Aorta (tissue), 5 donors: ENCODE measurements at places on chromosomes 1 and 21. TPM values are rescaled to one million over a fixed set of nuclear protein-coding genes. Genes with fewer than 3 reads are reported as not detected.

DNA sequence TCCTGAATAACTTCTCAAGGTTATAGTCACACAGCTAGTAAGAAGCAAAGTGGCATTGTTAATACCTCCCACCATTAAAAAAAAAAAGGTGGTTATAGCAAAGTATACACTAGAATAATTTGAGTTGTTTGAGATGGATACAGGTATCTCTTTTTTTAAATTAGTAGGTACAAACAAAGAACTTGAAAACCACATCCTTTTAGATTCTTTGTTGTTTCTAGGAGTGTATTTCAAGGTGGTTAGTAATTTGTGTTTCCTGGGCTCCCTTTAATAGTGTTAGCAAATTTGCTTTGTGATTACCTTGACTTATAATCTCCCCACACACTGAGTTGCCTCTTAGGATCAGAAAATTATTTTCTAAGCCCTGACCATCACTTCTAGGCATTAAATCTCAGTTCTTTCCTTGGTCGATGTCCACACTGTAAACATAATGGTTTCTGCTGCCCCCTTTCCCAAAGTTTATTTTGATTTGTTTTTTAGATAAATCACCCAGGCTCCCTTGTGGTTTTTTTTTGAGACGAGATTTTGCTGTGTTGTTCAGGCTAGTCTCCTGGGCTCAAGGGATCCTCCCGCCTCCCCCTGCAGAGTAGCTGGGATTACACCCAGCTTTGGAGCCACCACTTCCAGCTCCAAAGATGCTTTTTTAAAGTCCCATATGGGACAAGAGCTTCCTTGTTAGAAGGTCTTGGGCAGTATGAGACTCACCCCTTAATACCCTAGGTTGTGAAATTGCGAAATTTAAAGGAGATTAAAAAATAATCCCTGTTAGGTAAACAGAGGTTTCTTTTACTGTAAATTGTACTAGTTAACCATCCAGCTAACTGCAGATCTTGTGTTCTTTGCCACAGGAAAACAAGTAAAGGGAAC is 6.2 kb downstream of the AKIRIN1 start:
- H3K27me3 ChIP-seq, result no peaks in the 10 kb centered on the region
- no peaks in the 10 kb centered on the region for H3K36me3 ChIP-seq
- no peak overlapping the region for H3K4me3 ChIP-seq
- H3K27ac ChIP-seq, result no peak overlapping the region
- no peak for DNase-seq
- peaks cover 6% of the 10 kb centered on the region for H3K4me1 ChIP-seq

DNA sequence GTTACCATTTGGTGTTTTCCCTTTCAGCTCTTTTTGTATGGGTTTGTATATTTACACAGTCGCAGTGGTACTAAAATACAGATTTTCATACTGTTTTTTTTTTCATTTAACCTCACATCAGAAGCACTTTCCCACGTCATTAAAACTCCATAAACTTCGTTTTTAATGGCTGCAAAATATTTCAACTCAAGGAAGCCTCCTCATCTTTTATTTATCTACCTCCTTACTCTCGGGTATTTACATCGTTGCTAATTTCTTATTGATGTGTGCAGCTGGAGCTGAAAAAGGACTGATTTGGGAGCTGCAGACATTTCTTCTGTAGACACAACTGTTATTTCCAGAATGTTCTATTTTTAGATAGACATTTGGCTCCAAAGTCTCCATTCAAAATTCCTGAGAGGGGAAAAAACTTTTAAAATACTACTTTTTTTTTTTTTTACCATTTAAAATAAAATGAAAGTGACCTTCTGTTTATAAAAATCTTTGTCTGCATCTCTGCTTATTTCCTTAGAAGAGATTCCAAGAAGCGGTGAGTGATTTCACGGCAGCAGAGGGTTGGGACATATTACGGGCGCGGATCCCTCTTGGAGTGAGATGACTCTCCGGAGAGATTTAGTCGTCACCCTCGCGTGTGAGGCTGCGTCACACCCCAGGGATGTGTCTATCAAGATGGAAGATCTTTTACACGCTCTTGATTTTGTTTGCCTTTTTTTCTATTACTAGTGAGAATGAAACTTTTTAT is 10.1 kb downstream of the RUNX3 start:
- DNase-seq, result peak; percentile 86
- H3K27ac ChIP-seq, result no peak overlapping the region
- H3K4me1 ChIP-seq, result no peaks in the 10 kb centered on the region
- no peaks in the 10 kb centered on the region for H3K36me3 ChIP-seq
- H3K4me3 ChIP-seq, result no peak overlapping the region
- H3K27me3 ChIP-seq, result no peaks in the 10 kb centered on the region

GRCh38 chr1:6420454-6421042 is 829 bp upstream of the HES2 start:
- no peak overlapping the region for H3K27ac ChIP-seq
- no peak for DNase-seq
- no peaks in the 10 kb centered on the region for H3K36me3 ChIP-seq
- H3K4me1 ChIP-seq, result no peaks in the 10 kb centered on the region
- H3K4me3 ChIP-seq, result no peak overlapping the region

Gene ACADM
- polyA plus RNA-seq, result 37.8 TPM

Gene SEMA4A
- polyA plus RNA-seq, result 4.7 TPM

Gene FAM72C
- 0.51 TPM for polyA plus RNA-seq

Gene FAM177B
- 3.3 TPM for polyA plus RNA-seq

Gene PLPPR4
- 0.36 TPM for polyA plus RNA-seq

Gene CA14
- polyA plus RNA-seq, result not detected

DNA sequence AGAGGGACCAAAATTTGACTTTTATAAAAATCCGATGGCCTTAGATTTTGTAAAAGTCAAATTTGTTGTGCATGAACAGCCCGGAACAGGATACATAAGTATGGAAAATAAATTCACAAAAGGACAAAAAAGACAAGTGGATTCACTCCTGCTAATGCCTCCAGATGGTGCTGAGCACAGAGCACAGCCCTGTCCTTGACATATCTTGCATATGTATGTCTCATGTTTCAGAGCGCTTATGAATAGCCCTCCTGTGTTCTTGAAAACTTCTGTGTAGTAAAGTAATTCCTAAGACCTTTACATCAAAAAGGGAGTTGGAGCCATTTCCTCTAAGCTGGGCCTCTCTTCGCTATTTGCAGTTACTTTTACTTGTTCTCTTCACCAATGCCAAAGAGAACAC is 110.7 kb upstream of the RAB3GAP2 start:
- H3K4me3 ChIP-seq, result no peak overlapping the region
- H3K36me3 ChIP-seq, result no peaks in the 10 kb centered on the region
- no peak for DNase-seq
- H3K27ac ChIP-seq, result no peak overlapping the region
- no peaks in the 10 kb centered on the region for H3K27me3 ChIP-seq
- H3K4me1 ChIP-seq, result no peaks in the 10 kb centered on the region

- H3K27me3 ChIP-seq, result no peaks in the 10 kb centered on the region
- H3K4me1 ChIP-seq, result no peaks in the 10 kb centered on the region
- H3K36me3 ChIP-seq, result no peaks in the 10 kb centered on the region
- H3K27ac ChIP-seq, result no peak overlapping the region
- DNase-seq, result no peak
- H3K4me3 ChIP-seq, result no peak overlapping the region
Observed at GRCh38 chr1:115445090-115445489, 107.0 kb upstream of the NGF start.
